ENCODE measurements at places on chromosomes 2 and 18.

DNA sequence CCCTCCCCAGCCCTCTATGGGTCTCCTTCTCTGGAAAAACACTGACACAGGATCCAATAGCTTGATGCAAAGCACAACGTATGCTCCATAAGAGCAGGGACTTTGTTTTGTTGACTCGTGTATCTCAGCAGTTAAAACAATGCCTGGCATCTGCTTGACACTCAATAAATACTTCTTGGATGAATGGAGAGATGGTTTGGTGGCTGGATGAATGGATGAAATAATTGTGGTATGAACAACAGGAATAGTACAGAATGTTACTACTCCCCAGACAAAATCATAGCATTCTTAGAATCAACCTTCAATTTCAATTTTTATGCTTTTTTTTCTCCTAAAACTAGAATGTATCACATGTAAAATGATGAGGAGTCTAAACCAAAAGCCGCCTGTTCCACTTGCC lies 57.4 kb downstream of the KCNE4 start:
- no peak for DNase-seq

DNA sequence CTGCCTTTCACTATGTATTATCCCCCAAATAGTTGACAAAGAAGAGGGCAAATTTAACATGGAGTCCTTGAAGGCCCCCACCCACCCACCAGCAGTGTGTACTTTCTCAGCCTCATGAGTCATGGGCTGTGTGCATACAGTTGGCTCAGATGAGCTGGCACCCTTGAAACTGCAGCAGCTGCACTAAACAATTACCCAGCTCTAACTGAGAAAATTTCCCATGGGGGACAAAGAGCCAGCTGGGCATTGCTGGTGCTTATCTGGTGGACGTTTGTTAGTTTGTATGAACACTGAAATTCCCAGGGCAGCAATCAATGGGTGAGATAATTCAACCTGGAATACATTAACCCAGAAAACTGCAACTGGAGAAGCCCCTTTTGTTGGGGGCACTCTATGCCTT lies 131.7 kb downstream of the GCA start:
- DNase-seq, result no peak

DNA sequence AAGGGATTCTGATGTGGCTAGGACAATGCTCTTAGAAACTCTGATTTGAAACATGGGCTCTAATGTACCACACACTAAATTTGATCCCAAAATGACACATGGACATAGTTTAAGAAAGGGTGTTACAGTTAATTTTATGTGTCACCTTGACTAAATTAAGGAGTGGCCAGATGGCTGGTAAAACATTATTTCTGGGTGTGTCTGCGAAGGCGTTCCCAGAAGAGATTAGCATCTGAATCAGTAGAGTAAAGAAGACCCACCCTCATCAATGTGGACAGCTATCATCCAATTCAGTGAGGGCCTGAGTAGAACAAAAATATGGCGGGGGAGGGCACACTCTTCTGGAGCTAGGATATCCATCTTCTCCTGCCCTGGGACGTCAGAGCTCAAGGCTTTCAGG lies 283.1 kb upstream of the CHAC2 start:
- DNase-seq, result no peak

GRCh38 chr18:43046322-43046721 lies 69.2 kb downstream of the RIT2 start:
- DNase-seq, result no peak

GRCh38 chr2:13001408-13001807 lies 284.7 kb downstream of the TRIB2 start:
- no peak for DNase-seq

GRCh38 chr2:190974629-190975361 lies 39.2 kb downstream of the STAT1 start:
- DNase-seq, result no peak

- no peak for DNase-seq
Measured at GRCh38 chr2:81196383-81196851, 891.9 kb upstream of the LRRTM1 start.

DNA sequence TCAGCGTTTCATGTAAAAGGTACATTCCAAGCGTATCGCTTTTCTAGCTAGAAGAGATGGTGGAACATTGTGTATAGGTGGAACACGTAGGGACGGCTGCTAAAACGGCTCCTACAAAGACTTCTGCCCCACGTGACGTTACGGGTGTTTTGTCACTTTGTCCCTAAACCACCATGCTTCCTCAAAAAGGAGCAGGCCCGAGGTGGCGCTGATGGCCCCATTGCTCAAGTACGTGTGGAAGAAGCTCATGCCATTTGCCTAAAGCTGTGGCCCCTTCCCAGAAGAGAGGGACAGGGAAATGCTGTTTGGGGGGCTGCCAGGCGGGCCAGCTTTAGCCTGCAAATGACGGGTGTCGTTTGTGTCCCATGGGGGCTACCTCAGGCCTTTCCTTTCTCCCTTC lies 72.7 kb downstream of the TMEM247 start:
- DNase-seq, result no peak

DNA sequence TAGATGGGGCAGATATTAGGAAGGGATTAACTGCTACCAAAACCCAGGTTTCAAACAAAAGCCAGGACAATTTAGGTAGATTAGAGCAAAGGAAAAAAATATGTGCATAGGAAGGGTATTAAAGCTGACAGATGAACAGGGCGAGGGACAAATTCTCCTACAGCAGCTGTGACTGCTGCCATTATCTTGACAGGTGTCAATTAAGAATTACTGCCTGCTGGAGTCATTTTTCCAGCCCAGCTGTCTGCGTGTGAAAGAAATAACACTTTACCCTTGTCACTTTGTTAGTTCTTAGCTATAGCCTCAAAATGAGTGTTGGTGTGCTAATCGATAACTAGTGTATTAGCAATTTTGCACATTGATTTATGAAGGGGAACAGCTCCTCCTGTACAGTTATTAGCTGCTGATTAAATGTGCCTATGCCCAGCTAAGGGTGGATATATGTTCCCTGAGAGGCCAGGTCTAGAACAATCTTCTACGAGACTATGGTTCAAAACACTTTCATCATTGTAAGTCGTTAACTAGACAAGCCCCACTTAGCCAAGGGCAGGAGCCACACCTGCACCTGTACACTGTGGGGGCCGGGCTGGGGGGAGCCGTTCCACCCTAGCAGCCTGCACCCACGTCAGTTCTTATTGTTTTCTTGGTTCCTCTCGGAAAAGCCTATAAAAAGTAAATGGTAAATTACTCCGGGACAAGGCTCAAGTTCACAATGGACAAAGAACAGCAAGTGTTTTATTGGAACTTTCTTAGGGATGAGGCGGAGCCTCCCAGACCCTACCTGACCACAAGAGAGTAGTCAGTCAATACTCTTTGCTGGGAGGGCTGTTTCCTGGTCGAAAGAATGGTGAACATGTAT lies 7.7 kb downstream of the TSHZ1 start:
- DNase-seq, result no peak

- no peak for DNase-seq
Measured at GRCh38 chr2:111694700-111695101, 189.3 kb downstream of the ANAPC1 start.

- no peak for DNase-seq
Measured at GRCh38 chr18:48534364-48534763, 4.5 kb upstream of the CTIF start.

- no peak for DNase-seq
Measured at GRCh38 chr2:68768951-68769350, 34.3 kb downstream of the ARHGAP25 start.

DNA sequence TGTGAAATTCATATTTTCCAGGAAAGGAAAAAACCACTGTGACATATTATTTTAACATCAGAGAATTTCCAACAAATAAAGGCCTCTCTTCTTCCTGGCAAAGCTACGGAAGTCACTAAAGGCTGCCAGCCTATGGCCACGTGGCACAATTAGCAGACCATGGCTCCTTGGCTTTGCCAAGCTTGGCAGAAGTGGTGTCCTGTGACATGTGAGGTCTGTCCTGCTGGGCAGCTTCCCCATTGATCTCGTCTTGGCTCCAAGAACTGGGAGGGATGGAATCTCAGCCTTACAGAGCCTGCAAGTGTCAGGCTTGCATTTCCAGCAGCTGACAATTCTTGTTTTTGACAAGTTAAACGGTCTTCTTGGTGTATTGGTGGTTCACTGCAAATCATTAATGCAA lies 226.9 kb upstream of the THSD7B start:
- DNase-seq, result no peak

- DNase-seq, result no peak
Measured at GRCh38 chr2:165811592-165812370, 17.7 kb upstream of the GALNT3 start.

DNA sequence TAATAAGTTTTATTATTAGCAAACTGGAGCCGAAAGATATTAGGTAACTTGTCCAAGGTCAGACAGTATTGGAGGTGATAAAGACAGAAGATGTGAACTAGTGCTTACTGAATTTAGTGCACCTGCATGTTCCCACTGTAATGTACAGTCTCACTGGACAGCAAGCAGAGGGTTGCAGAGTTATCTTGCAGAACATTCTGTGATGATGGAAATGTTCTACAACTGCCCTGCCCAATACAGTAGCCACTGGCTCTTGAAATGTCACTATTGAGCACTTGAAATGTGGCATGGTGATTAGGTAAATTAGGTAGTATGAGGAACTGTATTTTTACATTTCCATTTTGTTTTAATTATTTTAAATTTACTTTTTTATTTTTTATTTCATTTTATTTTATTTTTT lies 356.6 kb downstream of the EPHA4 start:
- DNase-seq, result no peak

- no peak for DNase-seq
Measured at GRCh38 chr2:6231166-6231565, 539.0 kb downstream of the SOX11 start.

- no peak for DNase-seq
Measured at GRCh38 chr18:42028247-42028832, 73.3 kb downstream of the PIK3C3 start.

DNA sequence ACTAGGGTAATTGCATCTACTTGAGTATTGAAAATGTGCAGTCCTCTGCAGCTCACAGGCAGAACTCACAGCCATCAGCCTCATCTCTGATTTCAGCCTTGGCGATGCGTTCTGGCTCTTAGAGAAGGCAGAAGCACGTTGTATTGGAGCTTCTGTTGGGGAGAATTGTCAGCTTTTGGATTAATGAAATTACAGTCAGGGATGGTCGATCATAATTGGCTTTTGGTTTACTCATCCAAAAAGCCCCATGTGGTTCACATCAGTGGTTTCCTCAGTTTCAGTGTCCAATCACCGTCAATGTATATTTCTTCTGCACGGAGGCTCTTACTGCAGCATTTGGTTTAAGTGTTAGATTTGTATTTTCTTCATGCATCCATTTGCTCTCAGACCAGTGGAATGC lies 218.5 kb upstream of the SOX11 start:
- no peak for DNase-seq

DNA sequence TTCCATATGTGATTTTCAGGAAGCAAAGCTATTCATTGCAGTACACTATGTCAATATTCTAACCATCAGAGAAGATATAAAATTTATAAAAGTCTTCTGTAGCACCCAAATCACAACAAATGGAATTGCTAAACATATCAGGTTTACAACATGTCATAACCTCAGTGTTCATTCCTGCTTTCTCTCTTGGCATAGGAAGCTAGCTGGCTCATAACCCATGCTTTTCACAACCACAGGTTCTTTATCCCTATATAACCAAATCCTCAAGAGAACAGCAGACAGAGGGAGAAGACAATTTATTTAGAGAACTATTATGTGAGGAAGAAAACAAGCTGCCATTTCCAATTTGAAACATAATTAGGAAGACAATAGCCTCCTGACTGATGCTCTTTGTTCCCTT lies 997.0 kb upstream of the ACVR2A start:
- no peak for DNase-seq

DNA sequence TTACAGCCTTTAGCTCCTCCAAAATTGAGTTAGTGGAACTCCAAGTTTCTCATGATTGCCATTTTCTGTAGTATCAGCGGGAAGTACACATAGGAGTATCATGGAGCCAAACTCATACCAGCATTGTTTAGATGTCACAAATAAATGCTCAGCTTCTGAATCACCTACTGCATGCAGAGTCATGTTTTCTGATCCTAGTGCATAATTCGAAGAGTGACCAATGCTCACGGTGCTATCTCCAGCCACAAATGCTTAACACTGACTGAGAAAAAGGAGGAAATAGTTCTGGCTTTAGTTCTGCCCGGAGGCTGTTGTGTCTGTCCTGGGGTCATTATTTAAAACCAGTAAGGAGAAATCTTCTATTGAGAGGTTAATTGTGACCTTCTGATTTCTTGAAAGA lies 45.4 kb upstream of the LRATD1 start:
- DNase-seq, result no peak

DNA sequence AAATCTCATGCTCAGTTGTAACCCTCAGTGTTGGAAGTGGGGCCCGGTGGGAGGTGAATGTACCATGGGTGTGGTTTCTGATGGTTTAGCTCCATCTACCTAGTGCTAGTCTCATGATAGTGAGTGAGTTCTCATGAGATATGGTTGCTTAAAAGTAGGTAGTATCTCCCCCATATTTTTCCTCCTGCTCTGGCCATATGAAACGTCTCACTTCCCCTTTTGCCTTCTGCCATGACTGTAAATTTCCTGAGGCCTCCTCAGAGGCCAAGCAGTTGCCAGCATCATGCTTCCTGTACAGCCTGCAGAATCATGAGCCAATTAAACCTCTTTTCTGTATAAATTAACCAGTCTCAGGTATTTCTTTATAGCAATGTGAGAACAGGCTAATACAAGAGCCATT lies 62.8 kb upstream of the RNF152 start:
- no peak for DNase-seq

DNA sequence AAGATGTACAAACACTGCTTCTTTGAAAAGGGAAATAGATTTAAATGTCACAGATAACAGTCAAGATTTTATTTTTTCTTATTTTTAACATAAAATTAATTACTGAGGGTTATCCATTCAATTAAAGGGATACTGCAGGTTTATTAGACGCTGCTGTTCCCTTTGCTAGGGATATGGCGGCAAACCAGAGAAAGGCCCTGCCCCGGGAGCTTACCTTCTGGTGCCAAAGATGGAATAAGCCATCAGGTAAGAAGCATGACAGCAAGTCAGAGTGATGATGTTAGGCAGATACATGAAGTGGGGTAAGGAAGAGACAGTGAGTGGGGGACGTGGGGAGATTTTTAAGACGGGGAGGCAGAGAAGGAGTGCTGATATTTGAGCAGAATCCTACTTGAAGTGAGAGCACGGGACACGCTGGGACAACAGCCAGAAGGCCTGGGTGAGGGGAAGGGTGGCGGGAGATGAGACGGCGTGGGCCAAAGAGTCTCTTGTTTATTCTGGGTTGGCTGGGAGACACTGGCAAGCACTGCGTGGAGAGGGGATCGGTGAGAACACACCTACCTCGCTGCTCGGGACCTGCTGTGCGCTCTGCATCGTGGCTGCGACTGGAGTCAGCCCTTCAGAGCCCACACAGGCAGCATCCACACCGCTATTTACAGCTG lies 250.5 kb upstream of the TMEM200C start:
- DNase-seq, result no peak

- no peak for DNase-seq
Measured at GRCh38 chr18:57273194-57273593, 79.2 kb upstream of the ST8SIA3 start.

GRCh38 chr2:236319036-236319435 lies 54.8 kb upstream of the ASB18 start:
- no peak for DNase-seq

GRCh38 chr2:198973181-198973580 lies 484.6 kb downstream of the SATB2 start:
- DNase-seq, result no peak
